Sigmoid colon (tissue), 7 donors: ENCODE measurements at places on chromosomes 6 and 20. TPM values are rescaled to one million over a fixed set of nuclear protein-coding genes. Genes with fewer than 3 reads are reported as not detected.

DNA sequence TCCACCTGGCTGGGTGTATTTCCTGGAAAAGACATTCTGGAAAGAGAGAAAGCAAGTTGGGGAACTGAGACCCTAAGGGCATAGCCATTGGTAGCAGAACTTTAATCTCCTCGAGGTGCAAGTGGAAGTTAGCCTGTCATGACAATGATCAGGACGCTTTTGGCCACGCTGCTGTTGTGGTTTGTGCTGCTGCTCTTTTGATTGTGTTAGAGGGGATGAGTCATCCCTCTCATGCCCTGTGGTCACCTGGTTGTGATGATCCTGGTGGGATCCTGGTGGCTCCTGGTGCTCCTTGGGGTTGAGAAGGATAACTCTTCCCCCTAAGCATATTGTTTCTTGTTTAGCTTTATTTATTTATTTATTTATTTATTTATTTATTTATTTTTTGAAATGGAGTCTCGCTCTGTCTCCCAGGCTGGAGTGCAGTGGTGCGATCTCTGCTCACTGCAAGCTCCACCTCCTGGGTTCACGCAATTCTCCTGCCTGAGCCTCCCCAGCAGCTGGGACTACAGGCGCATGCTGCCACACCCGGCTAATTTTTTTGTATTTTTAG is 350.3 kb downstream of the KIF16B start:
- no peak for DNase-seq

PRSS35 gene
- total RNA-seq, result not detected

- no peak for DNase-seq
Observed at GRCh38 chr20:42968746-42969145, 221.0 kb downstream of the PTPRT start.

- no peak for DNase-seq
Observed at GRCh38 chr6:145258122-145258521, 477.2 kb downstream of the EPM2A start.

KCNK17 gene
- not detected for total RNA-seq

GRCh38 chr6:166591961-166592520 is 5.6 kb upstream of the RAMACL start:
- DNase-seq, result no peak

DNA sequence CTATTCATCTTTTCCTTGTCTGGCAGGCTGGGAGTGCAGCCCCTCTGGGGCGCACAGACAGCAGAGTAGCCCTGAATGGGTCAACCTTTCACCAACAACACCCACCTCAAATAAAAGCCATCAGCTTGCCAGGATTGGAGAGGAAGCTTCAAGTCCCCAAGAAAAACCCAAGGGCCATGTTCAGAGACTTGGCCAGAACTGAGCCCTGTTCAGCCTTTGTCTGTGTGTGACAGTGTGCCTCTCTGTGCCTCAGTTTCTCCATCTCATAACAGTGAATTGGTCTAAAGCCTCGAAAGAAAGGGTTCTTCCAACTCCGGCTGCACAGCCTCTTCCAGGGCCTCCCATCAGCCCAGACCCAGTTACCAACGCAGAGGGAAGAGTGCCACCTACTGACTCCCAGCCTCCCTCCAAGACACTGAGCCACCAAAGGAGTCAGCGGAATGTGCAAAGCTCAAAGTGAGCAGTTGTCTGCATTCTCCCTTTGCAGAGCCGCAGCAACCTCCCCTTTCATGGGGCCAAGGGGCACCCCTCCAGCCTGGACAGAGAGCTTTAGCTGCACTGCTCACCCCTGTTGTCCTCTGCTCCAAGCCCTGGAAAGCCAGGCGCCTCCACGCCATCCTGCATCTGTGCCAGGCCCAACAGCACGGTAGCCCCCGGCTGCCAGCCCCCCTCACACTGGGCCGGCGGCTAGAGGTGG is 82.7 kb upstream of the TOP1 start:
- DNase-seq, result peak; percentile 60
